Stimulated activated CD4-positive, alpha-beta T cell treated with anti-CD3 and anti-CD28 coated beads, Interleukin-4, amount 100 ng/mL, for 4 hours (primary cell): ENCODE measurements at places on chromosomes 12 and 14.

DNA sequence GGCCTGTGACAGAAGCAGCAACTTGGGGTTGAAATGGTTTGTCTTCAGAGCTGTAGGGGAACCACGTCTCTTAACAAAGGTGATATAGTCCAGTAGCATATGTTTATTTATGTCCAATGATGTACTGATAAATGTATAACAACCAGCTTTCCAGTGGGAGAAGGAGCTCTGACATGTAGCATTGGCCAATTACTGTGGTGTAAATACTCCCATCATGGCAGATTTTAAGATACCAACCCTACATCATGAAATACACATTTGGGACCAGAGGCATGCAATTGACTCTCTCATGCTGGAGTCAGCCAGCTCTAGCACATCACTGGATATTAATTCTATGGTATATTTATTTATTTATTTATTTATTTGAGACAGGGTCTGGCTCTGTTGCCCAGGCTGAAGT is 50.6 kb upstream of the CHST11 start:
- no peak for DNase-seq

DNA sequence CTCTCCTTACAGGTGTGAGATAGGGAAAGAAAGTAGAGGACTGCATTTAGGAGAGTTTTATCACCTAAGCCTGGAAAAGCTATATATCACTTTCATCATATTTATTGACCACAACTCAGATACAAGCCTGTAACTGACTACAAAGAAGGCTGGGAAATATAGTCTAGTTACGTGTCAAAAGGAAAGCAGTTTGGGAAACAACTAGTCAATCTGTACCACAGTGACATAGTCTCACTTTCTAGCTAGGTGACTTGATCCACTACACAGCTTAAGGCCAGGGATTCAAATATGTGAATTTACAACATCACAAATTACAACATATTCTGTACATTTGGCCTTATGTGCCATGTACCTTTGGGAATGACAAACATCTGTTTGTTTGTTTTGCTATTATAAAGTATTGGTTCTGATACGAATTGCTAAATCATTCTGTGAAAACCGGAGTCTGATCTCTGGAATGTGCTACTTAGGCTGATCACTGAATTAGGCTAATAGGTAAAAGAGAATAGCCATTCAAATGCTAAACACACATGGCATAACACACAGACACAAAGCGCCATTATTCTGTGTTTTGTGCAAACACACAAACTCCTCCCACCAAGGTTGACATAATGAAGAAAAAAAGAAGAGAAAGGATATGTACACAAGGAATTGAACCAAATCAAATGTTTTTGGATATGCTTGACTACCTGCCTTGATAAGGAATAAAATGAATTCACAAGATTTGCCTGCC is 279.8 kb downstream of the DUSP6 start:
- DNase-seq, result no peak

- no peak for DNase-seq
These were observed 316.0 kb downstream of the RAD51B start for GRCh38 chr14:68135566-68135965.

DNA sequence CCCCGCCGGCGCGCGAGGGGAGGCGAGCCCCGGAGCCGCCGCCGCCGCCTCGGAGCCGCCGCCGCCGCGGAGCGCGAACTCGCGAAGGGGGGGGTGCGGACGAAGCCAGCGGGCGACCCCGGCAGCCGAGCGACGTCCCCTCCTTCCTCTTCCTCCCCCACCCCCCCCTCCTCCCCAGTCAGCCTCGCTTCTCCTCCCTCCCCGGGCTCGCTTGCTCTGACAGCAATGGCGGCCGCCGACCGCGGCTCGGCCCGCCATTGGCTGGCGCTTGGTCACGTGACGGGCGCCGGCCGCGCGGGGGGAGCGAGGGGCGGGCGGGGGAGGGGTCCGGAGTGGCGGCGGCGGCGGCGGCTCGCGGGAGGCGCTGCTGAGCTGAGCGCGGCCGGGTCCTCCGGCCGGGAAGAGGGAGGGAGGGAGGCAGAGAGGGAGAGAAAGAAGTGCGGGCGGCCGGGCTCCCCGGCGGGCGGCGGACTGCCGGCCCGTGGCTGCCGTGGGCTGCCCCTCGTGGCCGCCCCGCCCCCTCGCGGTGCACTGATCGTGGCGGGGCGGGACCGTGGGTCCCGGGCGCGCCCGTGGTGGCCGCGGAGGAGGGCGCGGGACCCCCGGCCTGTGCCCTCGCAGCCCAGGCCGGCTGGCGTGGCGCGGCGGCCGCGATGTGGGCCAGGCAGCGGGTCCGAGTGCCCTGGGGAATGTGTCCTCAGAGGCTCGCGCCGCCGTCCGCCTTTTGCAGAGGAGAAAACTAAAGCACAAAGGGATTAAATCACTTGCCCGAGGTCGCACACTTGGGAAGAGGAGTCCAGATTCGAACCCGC is at the start of gene MED13L:
Gene MED13L (minus strand): TSS at position 227 of the 812 bp plus-strand sequence. CDS start 562 bp downstream, outside the sequence.
- DNase-seq, result peak; percentile 87

DNA sequence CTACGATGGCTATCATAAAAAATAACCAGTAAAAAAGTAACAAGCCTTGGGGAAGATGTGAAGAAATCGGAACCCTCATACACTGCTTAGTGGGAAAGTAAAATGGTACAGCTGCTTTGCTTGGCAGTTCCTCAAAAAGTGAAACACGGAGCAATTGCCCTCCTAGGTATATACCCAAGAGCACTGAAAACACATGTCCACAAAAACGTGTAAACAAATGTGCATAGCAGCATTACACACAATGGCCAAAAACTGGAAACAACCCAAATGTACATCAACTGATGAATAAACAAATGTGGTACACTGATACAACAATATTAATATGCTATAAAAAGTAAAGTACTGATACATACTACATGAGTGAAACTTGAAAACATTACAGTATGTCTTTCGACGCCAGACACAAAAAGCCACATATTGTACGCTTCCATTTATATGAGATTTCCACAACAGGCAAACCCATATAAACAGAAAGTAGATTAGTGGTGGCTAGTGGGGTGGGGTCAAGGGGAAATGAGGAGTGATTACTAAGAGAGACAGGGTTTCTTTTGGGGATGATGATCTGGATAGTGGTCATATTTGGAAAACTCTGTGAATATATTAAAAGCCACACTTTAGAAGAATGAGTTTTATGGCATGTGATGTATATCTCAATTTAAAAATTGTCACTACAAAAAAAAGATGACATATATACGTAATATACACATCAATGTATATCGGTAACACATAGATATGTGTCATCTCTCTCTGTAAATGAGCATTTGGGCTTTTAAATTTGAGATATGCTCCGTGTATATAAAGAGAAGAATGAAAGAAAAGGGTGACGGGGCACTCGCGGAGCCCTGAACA is 996 bp downstream of the SLC41A2 start:
- DNase-seq, result no peak

DNA sequence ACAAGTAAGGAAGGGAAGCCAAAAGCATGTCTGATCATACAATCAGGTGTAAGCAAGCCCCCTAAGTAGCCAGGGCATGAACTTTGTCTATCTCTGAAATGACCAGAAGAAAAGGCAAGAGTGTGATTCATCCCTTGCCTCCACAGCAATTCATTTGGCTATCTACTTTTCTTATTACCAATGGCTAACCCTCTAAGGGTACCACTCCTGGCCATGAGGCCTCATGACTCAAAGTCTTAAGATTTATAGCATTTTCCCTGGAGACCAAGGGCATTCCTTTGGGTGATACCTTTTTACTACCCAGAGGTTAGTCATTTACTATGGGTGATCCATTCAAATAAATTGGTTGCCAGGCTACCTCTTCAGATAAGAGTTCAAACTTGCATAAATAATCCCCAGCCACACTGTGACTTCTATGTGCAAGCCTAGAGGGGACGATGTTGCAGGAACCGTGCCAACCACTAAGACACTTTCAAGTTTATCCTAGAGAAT is 1.5 kb upstream of the LGALS3 start:
- DNase-seq, result no peak

- no peak for DNase-seq
These were observed 8.5 kb downstream of the C12orf75 start for GRCh38 chr12:105338966-105339365.
